ENCODE measurements at places on chromosomes 11 and 22. TPM values are rescaled to one million over a fixed set of nuclear protein-coding genes. Genes with fewer than 3 reads are reported as not detected.
A peak's percentile ranks its signal among the peaks of the same experiment; 100 is the strongest.

The TRIM6 gene
- total RNA-seq = 53.8 TPM

The CASP5 gene
- not detected for total RNA-seq

DNA sequence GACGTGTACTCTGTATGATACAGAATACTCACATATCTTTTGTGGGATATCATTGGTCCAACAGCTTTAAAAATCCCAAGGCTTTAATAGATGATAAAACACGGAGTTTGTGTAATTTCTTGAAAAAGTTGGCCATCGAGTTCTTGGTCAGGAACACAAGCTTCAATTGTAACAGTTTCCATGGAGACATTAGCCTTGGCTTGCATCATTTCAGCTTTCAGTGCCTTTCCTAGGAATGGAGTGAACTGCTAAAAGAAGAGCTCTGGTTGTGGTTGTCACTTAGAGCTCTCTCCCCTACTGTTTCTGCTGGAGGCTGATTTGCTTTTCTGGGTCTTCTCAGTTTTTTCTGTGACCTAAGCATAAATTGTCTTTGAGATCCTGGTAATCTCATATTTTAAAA is 14.2 kb downstream of the BMAL1 start:
- H3K36me3 ChIP-seq = no peaks in the 10 kb centered on the region
- DNase-seq = no peak
- no peak overlapping the region for H3K27ac ChIP-seq
- H3K4me1 ChIP-seq = peaks cover 3% of the 10 kb centered on the region
- H3K4me3 ChIP-seq = no peak overlapping the region

DNA sequence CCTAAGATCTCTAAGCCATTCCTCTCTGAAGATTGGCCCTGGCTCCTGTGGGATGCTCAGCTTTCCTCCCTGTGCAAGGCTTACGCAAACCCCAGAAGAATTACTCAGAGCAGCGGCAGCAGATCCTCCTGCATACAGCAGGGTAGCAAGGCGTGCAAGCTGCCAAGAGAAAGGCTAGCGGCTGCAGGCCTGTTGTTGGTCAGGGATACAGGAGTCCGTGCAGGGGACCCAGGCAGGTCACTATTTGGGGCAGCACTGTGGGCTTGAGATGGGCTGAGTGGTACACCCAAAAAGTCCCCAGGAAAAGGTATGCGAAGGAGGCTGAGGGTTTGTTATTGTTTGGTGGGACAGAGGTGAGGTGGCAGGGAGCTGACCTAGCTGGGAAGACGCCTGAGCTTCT is 1.5 kb downstream of the GLB1L2 start:
- peaks cover 7% of the 10 kb centered on the region for H3K4me1 ChIP-seq
- peaks cover 14% of the 10 kb centered on the region for H3K27me3 ChIP-seq
- no peak overlapping the region for H3K27ac ChIP-seq
- no peaks in the 10 kb centered on the region for H3K36me3 ChIP-seq

The MAJIN gene
- total RNA-seq = not detected

DNA sequence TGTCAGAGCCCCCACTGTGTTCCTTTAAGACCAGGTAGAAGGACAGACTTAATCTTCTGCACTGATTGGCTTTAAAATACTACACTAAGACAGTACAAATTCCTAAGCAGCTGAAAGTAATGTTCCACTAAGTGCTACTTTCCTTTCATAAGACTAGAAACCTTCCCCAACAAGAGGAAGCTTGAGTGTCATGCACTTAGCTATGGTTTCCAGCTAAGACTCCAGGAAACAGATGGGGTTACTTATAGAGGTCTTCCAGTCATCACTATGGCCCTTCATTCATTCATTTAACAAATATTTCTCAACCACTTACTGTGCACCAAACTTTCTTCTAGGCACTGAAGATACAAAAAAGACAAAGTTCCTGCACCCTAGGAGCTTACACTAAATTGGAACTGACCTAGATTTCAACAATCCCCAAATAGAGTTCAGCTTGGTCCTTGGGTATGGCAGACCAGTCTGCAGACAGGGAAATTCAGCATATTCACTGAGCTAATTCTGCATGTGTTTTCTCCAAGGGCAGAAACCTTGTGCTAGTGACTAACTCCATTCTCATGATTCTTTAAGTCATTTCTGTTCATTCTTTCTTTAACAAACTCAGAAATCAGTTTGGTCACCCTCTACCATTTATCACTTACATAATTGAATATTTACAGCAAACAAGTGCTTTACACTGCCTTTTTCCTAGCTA is 178.4 kb upstream of the MTNR1B start:
- H3K36me3 ChIP-seq = no peaks in the 10 kb centered on the region
- H3K4me1 ChIP-seq = no peaks in the 10 kb centered on the region
- H3K27ac ChIP-seq = no peak overlapping the region
- no peaks in the 10 kb centered on the region for H3K27me3 ChIP-seq
- H3K4me3 ChIP-seq = no peak overlapping the region

- H3K27ac ChIP-seq = no peak overlapping the region
- no peaks in the 10 kb centered on the region for H3K27me3 ChIP-seq
- H3K4me1 ChIP-seq = peaks cover 12% of the 10 kb centered on the region
- no peak overlapping the region for H3K4me3 ChIP-seq
- DNase-seq = no peak
Observed at GRCh38 chr22:21015466-21016006, 571 bp downstream of the P2RX6 start.

DNA sequence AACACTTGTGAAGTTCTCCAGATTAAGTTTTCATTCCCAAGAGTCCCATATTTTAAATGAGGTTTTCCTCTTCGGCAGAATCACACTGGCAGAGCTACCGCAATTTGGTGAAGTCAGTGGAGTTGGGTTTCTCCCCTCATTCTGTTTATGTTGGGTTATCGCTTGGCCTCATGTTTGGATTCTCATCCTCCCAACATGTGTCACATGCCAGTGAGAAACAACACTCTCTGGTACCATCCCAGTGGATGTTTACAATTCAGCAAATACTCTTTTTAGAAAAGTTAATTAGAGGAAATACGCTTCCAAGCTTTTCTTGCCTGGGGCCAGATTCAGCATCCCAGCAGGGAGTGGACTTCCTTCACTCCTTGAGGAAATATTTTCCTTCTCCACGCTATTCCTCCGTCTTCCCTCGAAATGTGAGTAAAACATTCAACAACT is 2.1 kb downstream of the PAMR1 start:
- DNase-seq = no peak
- no peaks in the 10 kb centered on the region for H3K36me3 ChIP-seq

DNA sequence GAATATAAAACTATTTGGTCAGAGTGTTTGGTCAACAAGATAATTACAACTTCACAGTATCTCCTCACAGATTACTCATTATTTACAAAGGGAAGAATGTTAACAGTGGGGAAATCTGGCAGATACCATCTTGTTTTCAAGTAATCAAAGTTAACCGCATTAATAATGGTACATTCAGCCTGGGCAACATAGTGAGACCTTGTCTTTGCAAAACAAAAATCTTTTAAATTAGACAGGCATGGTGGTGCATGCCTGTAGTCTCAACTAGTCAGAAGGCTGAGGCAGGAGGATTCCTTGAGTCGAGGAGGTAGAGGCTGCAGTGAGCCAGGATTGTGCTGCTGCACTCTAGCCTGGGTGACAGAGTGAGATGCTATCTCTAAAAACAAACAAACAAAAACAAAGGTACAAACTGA is 78.5 kb downstream of the ACER3 start:
- H3K4me1 ChIP-seq = peaks cover 16% of the 10 kb centered on the region
- peak; percentile 71 for DNase-seq
- no peaks in the 10 kb centered on the region for H3K27me3 ChIP-seq
- H3K4me3 ChIP-seq = no peak overlapping the region

DNA sequence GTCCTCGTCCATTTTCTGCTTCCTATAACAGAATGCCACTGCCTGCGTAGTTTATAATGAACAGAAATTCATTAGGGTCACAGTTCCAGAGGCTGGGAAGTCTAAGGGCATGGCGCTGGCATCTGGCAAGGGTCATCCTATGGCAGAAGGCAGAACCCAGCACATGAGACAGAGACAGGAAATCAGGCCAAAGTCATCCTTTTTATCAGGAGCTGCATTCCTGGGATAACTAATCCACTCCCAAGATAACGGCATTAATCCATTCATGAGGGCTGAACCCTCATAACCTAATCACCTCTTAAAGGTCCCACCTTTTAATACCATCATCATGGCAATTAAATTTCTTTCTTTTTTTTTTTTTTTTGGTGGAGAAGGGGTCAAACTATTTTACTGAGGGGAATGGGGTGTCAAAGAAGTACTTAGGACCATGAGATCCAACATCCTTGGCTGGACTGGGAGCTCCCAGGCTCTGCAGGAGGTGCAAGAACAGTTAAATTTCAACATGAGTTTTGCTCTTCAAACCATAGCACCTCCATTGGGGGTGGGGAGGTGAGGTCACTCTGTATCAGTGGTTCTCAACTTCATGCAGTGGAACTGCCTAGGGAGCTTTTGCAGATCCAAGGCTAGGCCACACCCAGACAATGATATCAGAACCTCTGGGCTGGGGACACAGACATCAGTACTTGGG is 4.4 kb downstream of the TMEM109 start:
- H3K4me1 ChIP-seq = peaks cover 15% of the 10 kb centered on the region
- H3K4me3 ChIP-seq = no peak overlapping the region
- H3K36me3 ChIP-seq = no peaks in the 10 kb centered on the region

GRCh38 chr11:16815047-16815767 is 76.8 kb downstream of the C11orf58 start:
- H3K36me3 ChIP-seq = no peaks in the 10 kb centered on the region
- no peaks in the 10 kb centered on the region for H3K4me1 ChIP-seq
- DNase-seq = no peak
- H3K4me3 ChIP-seq = no peak overlapping the region

DNA sequence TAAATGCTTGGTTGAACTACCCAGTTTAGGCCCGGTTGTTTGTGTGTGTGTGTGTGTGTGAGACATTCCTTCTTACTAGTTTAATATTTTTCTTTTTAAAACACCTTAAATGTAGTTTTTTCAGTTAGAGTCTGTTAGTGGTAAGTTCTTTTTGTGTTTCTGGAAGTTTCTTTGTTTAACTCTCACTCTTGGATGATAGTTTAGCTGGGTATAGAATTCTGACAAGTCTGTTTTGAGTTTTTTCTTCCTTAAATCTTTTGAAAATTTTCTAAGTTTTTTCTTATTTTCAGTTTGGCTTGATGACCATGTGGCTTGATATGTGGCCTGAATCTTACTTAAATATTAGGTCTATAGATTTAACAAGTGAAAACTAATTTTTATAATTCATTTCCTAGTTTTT is 60.1 kb downstream of the PDE3B start:
- DNase-seq = no peak
- H3K27ac ChIP-seq = no peak overlapping the region
- H3K4me3 ChIP-seq = no peak overlapping the region
- H3K27me3 ChIP-seq = no peaks in the 10 kb centered on the region
- H3K36me3 ChIP-seq = no peaks in the 10 kb centered on the region

The KREMEN1 gene
- 2.2 TPM for total RNA-seq

The PLEKHA7 gene
- 11.6 TPM for total RNA-seq

- H3K27me3 ChIP-seq = no peaks in the 10 kb centered on the region
- H3K36me3 ChIP-seq = no peaks in the 10 kb centered on the region
- H3K4me3 ChIP-seq = no peak overlapping the region
- peaks cover 8% of the 10 kb centered on the region for H3K4me1 ChIP-seq
Observed at GRCh38 chr11:35680506-35680905, 17.9 kb downstream of the TRIM44 start.

DNA sequence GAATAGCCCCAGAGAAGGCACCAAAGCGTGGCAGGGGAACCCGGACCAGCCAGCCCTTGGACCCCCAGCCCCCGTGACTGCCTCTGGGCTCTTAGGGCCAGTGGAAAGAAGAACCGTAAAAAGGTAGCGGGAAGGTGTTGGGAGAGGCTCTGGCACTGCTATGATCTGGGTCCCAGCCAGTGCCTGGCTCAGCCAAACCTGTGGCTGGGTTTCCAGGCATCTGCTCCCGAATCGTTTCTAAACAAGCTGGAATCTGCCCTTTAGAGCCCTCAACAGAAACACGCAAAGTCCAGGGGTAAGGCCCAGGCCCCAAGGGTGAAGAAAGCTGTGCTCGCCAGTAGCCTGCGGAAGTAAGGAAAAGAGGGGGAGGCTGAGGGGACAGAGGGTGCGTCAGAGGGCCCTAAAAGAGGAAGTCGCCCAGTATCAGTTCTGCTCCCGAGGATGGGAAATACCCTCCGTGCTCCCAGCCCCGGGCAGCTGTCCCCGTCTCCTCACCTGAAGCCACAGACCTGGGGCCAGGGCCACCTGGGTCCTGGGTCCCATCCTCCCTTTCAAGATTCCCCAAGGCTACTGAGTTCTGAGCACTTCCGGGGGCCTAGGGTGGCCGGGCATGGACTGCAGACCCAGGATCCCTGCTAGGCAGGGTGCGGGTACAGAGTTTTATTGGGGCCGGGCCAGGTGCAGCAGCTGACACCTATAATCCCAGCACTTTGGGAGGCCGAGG is 24.7 kb downstream of the IL10RA start:
- H3K27ac ChIP-seq = no peak overlapping the region
- no peak overlapping the region for H3K4me3 ChIP-seq
- no peaks in the 10 kb centered on the region for H3K4me1 ChIP-seq
- no peaks in the 10 kb centered on the region for H3K36me3 ChIP-seq
